ENCODE measurements at places on chromosomes 11 and 22. TPM values are rescaled to one million over a fixed set of nuclear protein-coding genes. Genes with fewer than 3 reads are reported as not detected.

- no peaks in the 10 kb centered on the region for H3K27me3 ChIP-seq
- no peaks in the 10 kb centered on the region for H3K4me1 ChIP-seq
- H3K36me3 ChIP-seq: no peaks in the 10 kb centered on the region
- no peak overlapping the region for H3K4me3 ChIP-seq
- H3K27ac ChIP-seq: no peak overlapping the region
These were observed 320.3 kb upstream of the ZC3H12C start for GRCh38 chr11:109772892-109773291.

DNA sequence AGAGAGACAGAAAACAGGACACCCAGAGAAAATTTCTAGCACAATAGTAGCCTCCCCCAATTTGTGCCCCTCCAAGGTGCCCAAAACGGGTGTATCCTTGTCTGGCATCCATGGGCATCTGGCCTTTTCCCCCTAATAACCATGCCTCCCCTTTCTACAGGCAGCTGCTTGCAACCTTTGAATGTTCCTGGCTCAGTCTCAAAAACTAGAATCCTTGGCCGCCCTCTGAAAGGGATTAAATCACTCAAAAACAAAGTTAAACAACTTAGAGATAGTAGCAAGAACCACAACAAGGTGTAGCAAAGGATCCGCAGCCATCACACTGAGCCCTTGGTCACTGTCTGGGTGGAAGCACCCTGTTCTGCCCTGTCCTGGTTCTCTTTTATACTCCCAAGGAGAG lies 105.6 kb downstream of the MN1 start:
- H3K27ac ChIP-seq: no peak overlapping the region
- H3K36me3 ChIP-seq: no peaks in the 10 kb centered on the region
- no peaks in the 10 kb centered on the region for H3K4me1 ChIP-seq
- peaks cover 17% of the 10 kb centered on the region for H3K27me3 ChIP-seq

DNA sequence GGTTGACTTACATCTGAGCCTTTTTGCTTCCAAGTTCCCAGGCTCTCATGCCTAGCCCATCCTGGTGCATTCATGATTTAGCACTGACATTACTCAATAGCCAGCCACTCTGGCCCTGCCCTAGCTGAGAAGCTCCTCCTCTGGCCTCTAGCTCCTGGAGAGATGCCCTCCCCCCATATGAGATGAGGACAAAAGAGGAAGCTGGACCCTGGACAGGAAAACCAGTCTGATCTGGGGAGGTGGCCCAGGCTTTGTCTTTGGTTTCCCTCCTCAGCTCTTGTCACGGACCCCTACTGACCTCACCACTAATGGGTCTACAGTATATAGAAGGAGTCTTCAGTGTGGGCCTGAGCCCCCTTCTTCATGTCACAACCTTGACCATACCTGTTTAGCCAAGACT lies 3.0 kb downstream of the RHOG start:
- H3K4me3 ChIP-seq: no peak overlapping the region
- peaks cover 35% of the 10 kb centered on the region for H3K36me3 ChIP-seq
- no peaks in the 10 kb centered on the region for H3K27me3 ChIP-seq
- DNase-seq: peak; percentile 83

DNA sequence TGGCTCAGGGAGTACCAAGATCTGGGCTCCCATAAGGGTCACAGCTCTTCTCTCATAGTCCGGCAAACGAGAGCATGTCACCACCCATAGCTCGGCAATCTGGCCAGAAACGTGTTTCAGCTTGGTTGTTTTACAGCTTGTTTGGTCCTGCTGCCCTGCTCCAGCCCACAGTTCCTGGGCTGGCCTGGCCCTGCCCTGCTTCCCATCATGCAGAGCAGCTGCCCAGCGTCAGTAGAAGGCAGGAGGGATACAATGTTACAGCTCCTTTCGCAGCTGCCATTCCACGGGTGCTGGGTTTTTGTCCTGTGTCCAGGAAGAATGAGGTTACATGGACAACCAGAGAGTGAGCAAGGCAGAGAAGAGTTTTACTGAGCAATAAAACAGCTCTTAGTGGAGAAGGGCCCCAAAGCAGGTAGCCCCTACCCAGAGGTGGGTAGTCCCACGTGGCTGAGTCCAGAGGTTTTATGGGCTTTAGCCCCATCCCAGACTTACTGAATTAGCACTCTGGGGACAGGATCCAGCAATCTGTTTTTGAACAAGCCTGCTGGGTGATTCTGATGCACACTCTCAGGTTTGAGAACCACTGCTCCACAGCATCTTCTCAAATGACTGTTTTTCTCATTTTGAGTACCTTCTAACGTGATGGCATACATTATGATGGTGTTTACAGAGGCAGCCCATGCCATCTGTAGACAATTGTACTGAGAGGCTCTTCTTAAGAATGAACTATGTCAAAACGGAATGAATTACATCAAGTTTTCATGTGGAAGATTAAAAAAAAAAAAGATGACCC lies 5.8 kb upstream of the MS4A18 start:
- no peak overlapping the region for H3K4me3 ChIP-seq
- H3K4me1 ChIP-seq: no peaks in the 10 kb centered on the region
- no peak overlapping the region for H3K27ac ChIP-seq
- H3K27me3 ChIP-seq: no peaks in the 10 kb centered on the region
- no peak for DNase-seq
- H3K36me3 ChIP-seq: no peaks in the 10 kb centered on the region

GRCh38 chr11:13310443-13310842 lies 32.9 kb downstream of the BMAL1 start:
- peaks cover 14% of the 10 kb centered on the region for H3K36me3 ChIP-seq
- no peak overlapping the region for H3K27ac ChIP-seq
- DNase-seq: no peak
- peaks cover 38% of the 10 kb centered on the region for H3K4me1 ChIP-seq

DNA sequence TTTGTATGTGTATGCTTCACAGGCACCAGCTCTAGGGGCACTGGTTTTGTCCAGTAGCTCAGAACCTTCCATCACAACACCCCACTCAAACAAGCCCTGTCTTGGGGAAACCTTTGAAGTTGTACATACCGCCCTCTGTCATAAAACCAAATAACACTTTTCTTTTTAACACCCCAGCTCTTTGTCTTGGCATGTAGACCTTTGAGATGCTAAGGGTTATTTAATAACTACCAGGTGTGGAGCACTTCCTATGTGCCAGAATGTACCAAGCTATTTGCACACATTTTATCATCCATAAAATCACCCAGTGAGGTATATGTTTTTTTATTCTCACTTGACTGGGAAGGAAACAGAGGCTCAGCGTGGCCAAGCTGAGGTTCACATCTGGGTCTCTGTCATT lies 50.6 kb downstream of the CYB5R2 start:
- H3K4me3 ChIP-seq: no peak overlapping the region
- H3K36me3 ChIP-seq: peaks cover 6% of the 10 kb centered on the region
- DNase-seq: no peak
- no peaks in the 10 kb centered on the region for H3K4me1 ChIP-seq
- H3K27ac ChIP-seq: no peak overlapping the region

GRCh38 chr11:130527636-130528297 lies 79.3 kb downstream of the ADAMTS15 start:
- H3K4me1 ChIP-seq: peaks cover 5% of the 10 kb centered on the region
- H3K4me3 ChIP-seq: no peak overlapping the region

ARAP1 gene
- 271 TPM for total RNA-seq

DNA sequence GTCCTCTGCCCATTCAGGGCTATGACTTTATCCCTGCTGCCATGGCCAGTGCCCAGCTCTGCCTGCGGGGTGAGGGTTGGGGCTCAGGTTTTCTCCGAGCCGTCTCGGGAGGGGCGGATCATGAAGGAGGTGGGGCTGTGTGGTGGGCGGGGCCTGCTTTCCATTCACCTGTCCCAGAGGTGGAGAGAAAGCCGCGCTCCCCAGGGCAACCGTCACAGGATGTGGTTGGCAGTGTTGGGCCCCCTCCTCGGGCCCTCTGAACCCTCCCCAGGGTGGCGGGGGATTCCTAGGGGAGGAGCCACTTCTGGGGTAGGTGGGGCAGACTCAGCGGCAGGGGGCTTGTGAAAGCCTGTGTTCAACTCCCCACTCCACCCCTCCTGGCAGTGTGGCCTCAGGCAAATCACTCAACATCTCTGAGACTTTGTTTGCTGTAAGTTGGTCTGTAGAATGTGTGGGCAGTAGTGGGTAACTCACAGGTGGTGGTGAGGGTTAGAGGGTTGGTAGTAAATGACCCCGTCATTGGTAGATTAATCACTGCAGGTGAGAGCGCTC lies 50.3 kb downstream of the CD6 start:
- H3K36me3 ChIP-seq: no peaks in the 10 kb centered on the region
- H3K27ac ChIP-seq: no peak overlapping the region
- H3K27me3 ChIP-seq: no peaks in the 10 kb centered on the region
- H3K4me3 ChIP-seq: no peak overlapping the region
- peak; percentile 92 for DNase-seq

RBMXL2 gene
- total RNA-seq: 0.20 TPM

GRCh38 chr11:2447253-2447950 lies 2.6 kb downstream of the KCNQ1 start:
- H3K4me3 ChIP-seq: peak overlapping the region; percentile 49
- peaks cover 30% of the 10 kb centered on the region for H3K4me1 ChIP-seq
- H3K27me3 ChIP-seq: peaks cover 12% of the 10 kb centered on the region
- peak; percentile 79 for DNase-seq

DNA sequence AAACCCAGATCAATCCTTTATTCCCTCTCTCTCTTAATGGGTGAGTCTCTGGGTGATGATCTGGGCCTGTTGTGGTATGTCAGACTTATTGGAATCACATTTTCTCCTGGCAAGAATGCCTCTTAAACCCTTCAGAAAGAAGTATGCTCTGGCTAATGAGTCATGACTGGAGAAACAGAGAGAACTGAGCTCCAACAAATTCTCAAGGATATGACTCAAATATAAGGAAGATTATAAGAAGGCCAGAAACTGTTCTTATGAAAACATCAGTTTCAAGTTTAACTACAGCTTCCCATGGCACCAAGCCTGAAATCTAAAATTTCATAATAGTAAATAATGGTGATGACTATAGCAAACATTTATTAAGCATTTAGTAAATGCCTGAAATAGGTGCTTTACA lies 83.9 kb downstream of the OR5AK2 start:
- H3K4me1 ChIP-seq: no peaks in the 10 kb centered on the region
- H3K27ac ChIP-seq: no peak overlapping the region
- no peaks in the 10 kb centered on the region for H3K27me3 ChIP-seq
- no peak for DNase-seq

DNA sequence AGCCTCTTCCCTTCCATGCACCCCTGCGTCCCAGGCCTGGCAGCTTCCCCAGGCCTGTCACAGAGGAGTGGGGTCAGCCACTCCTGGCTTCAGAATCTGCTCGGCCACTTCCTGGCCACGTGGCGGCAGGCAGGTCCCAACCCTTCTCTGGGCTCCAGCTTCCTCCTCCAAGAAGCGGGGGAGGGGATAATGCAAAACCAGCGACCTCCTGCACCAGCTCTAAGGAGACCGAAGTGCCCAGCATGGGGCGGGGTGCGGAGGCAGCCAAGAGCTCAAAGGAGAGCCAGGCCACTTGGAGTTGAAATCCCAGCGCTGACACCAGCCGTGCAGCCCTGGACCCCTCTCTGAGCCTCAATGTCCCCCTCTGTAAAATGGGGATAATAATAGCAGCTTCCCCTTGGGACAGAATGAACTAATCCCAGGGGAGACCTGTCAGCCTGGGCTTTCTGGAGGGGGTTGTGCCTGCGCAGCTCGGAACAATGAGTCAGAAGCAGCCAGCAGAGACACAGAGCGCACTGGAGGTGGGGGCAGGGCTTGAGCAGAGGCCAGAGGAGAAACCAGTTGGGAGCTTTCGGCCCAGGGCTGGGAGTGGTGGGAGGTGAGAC lies 22.8 kb upstream of the PICK1 start:
- H3K27me3 ChIP-seq: peaks cover 2% of the 10 kb centered on the region
- DNase-seq: peak; percentile 81
- no peaks in the 10 kb centered on the region for H3K36me3 ChIP-seq
- H3K27ac ChIP-seq: no peak overlapping the region
- H3K4me1 ChIP-seq: no peaks in the 10 kb centered on the region

GRCh38 chr11:78074756-78075155 lies 4.9 kb downstream of the NDUFC2 start:
- H3K4me1 ChIP-seq: peaks cover 20% of the 10 kb centered on the region
- H3K27me3 ChIP-seq: no peaks in the 10 kb centered on the region
- no peak overlapping the region for H3K4me3 ChIP-seq
- H3K36me3 ChIP-seq: peaks cover 43% of the 10 kb centered on the region
- DNase-seq: no peak
- H3K27ac ChIP-seq: no peak overlapping the region

DNA sequence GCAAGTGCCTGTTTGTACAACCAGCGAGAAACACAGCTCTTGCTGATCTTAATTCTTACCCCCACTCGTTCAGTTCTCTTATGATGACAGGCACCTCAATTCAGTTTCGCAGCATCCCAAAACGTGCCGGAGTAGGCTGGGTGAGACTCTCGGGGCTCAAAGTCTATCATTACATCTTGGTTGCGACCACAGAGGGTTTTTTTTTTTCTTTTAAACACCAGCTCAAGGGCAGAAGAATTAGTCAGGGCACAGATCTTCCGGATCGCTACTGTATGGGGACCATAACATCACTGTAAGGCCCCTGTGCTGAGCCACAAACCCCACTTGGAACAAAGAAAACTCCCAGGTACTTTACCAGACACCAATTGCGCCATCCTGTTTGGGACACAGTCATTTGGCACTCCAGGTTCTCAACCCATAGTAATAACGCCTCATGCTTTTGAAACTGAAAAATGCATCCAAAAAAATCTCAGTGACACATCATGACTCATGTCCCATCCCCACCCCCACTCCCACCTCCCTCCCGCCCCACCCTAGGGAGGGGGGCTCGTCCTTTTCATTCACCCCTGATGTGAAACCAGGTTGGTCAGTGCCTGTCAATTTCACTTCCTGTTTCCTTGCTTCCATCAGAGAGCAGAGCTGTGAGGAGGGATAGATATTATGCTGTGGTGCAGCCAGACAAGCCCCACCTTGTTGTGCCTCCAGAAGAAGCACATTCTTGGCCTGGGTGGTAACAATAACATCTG lies 41.0 kb upstream of the CD5 start:
- no peak overlapping the region for H3K4me3 ChIP-seq
- H3K27ac ChIP-seq: no peak overlapping the region
- no peaks in the 10 kb centered on the region for H3K27me3 ChIP-seq
- H3K36me3 ChIP-seq: no peaks in the 10 kb centered on the region

GRCh38 chr11:16204261-16204660 lies 152.1 kb downstream of the SOX6 start:
- no peak overlapping the region for H3K27ac ChIP-seq
- H3K4me1 ChIP-seq: no peaks in the 10 kb centered on the region
- H3K36me3 ChIP-seq: no peaks in the 10 kb centered on the region
- H3K4me3 ChIP-seq: no peak overlapping the region

- H3K4me1 ChIP-seq: peaks cover 10% of the 10 kb centered on the region
- H3K4me3 ChIP-seq: no peak within 1 kb of the TSS
- H3K36me3 ChIP-seq: peaks cover 41% of the 10 kb centered on the region
- no peak within 1 kb of the TSS for H3K27ac ChIP-seq
- H3K27me3 ChIP-seq: peaks cover 16% of the 10 kb centered on the region
These were observed at the start of gene LRRN4CL for GRCh38 chr11:62689421-62690183. LRRN4CL (minus strand) TSS chr11:62689530; CDS start chr11:62688508, 1,022 bp downstream.

DNA sequence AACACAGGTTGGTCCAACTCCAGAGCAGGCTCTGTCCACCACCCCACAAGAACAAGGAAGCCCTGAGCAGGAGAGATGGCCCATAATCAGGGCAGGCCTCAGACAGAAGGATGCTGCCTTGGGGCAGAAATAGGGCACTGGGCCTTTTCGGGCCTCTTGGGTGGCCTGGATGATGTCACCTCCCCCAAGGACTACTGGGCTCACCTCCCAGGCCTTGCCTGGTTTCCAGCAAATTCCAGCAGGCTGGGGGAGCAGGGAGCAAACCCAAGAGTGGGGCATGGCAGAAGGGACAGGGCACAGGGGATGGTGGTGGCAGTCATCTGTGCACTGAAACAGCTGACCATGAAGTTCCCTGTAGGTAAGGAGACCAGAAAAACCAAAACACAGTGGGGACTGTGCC lies 5.3 kb upstream of the NAA40 start:
- no peaks in the 10 kb centered on the region for H3K36me3 ChIP-seq
- no peak for DNase-seq
- no peak overlapping the region for H3K27ac ChIP-seq
- no peak overlapping the region for H3K4me3 ChIP-seq

Measured in spleen (tissue), 13 donors.